ENCODE measurements at places on chromosomes 3 and 15.

GRCh38 chr15:70200511-70201424 is 103.1 kb upstream of the TLE3 start:
- DNase-seq: no peak

GRCh38 chr3:79872483-79872882 is 104.7 kb upstream of the ROBO1 start:
- DNase-seq: no peak

DNA sequence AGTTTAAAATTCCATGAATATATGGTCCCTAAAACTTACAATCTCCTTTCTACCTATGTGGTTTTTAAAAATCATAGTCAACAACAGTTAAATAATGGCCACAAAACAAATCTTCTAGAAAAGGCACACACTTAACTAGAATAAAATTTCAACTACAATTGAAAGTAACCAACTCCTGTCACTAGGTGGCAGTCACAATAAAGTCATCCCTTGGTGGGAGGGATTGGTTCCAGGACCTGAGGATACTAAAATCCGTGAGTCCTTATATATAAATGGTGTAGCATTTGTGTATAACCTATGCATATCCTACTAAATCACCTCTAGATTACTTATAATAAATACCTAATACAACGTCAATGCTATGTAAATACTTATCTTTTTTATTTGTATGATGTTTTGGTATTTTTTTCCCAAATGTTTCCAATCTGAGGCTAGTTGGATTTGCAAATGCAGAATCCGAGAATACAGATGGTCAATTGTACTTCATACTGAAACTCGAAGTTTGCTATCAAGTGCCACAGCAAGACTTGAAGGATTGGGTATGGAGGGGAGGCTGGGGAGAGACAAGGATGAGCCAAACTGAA is 172.6 kb downstream of the FMN1 start:
- peak; percentile 39 for DNase-seq

GRCh38 chr15:63226966-63227401 is 37.6 kb downstream of the RAB8B start:
- no peak for DNase-seq

DNA sequence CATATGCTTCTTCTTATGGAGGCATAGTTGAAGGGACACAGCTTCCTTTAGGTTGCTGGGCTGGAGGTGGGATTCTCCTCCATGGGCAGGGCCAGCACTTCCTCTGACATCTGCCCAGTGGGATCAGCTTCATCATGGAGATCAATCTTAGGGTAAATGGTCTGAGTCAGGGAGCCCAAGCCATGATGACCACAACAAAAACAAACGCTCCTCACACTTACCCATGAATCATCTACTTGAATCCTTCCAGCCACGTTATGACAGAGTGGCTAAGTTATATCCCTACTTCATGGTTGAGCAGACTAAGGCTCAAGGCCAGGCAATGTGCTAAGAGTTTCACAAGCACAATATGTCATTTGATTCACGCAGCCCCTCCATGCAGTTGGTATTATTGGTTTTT is 87.2 kb upstream of the NMNAT3 start:
- no peak for DNase-seq

GRCh38 chr3:71854096-71854495 is 69.1 kb upstream of the PROK2 start:
- no peak for DNase-seq

DNA sequence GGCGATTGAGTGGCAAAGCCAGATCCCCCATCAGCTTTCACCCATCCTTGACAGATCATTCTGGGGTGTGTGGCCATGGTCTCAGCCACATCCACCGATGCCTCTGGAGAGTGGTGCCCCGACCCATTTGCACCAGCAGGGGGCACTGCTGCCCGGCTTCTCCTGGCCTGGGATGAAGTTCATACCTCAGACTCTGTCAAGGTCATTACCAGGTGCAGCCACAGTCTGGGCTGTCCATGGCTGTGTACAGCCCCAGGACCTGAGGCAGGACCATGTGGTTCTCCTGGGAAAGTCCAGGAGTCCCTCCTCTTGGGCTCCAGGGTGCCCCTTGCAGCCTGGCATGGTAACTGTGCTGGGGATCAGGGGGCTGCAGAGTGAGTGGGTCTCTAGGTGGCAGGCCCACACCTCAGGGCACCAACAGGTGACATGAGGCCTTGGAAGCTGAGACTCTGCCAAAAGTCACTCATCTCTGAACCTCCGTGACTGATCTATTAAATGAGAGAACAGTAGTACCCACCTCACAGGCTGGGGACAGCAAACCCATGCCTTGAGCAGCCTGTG is 67.2 kb downstream of the CACNA2D2 start:
- DNase-seq: peak; percentile 85

DNA sequence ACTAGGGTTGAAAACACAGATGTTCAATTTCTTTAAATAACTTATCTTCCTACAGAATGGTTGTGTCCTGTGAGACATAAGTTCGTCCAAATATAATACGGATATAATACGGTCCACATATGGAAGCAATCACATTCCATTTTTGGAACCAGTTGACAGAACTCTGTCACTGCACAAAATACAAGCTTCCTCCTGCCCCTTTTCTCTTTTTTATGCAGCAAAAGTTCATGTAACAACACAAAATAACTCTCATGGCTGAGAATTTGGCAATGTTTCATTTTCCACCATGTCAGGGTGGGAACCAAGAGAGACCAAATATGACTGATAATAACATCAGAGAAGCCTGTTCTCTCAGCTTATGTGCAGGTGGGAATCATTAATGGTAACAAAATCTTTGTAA is 158.1 kb upstream of the ZNF385D start:
- no peak for DNase-seq

DNA sequence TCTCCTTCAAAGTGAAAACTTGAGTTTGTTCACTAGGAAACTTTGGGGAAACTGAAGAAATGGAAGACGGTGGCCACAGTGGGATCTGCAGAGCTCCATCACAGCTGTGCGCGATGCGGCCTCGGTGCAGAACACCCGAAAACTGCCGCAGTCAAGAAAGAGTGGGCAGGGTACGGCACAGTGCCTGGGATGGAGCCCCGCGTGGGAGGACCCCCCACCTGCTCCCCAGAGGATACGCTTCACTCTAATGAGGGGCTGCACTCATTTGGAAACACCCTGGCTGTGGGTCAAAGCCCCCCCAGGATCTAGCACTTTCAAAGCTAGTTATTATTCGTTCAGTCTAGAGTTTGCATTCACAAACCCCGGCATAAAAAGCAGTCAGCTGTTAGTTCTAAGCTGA is 9.5 kb downstream of the ADAMTS17 start:
- DNase-seq: no peak

- DNase-seq: no peak
Measured at GRCh38 chr3:138060792-138061191, 50.8 kb downstream of the CLDN18 start.

DNA sequence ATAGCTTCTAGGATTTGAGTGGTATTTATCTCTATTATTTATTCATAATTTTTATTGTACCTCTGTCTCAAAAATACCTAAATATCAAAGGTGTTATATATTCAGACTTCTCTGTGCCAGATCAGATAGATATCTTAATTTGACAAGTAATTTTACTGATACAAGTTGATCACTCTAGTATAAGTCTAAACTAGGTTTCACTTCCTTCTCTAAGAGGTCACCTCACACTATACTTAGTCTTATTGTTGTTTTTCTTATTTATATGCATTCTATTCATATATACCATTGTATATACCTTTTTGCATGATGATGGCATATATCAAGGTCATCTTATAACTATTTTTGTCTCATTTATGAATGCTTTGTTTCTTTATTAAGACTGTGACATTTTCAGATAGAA is 26.4 kb upstream of the HGD start:
- DNase-seq: no peak

DNA sequence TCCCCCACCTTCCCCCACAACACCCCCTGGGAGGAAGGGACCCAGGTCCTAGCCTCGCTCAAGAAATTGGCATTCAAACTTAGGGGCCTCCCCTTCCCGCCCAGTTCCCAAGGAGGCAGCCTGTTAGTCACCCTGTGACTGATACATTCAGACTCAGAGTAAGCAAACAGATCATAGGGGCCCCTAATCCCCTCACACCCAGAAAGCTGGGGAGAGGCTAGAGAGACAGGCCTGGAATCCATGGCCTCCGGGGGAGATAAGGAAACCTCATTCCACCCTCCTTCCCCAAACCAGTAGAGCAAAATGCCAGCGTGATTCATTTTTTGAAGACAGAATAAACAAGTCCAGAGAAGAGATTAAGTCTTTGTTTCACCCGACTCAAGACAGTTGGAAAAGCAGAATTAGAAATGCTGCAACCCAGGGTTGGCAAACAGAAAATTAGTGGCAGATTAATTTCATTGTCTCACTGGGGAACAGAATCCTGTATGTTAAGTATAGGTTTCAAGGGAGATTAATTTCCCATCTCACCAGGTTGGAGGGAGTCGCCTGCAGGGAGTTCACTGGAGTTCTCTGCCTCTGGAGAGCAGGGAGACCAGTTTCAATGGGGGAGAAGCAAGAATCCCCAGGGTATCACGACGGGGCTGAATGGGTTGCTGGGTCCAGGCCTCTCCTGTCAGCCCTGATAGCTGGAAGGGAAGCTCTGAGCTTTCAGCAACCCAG is 268.3 kb downstream of the UACA start:
- no peak for DNase-seq

DNA sequence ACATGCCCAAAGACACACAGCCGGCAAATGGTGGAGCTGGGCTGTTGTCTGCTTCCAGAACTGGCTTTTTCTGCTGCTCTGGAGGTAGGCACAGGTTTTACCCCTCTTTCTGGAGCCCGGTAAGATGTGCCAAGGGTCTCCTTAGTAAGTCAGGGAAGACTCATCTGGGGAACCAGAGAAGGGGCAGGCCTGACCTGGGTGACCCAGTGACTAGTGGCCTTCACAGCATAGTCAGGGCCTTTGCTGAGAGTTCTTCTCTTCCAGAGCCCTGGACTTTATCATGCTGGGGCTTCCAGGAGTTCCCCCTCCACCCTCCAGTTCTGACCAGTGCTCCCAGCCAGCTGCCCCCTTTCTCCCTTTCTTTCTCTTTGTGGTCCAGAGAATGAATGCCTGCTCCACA is 3.2 kb downstream of the CD276 start:
- no peak for DNase-seq

GRCh38 chr15:71937650-71938311 is 127.4 kb downstream of the NR2E3 start:
- DNase-seq: no peak

GRCh38 chr3:127441764-127442163 is 148.8 kb downstream of the TPRA1 start:
- DNase-seq: no peak

DNA sequence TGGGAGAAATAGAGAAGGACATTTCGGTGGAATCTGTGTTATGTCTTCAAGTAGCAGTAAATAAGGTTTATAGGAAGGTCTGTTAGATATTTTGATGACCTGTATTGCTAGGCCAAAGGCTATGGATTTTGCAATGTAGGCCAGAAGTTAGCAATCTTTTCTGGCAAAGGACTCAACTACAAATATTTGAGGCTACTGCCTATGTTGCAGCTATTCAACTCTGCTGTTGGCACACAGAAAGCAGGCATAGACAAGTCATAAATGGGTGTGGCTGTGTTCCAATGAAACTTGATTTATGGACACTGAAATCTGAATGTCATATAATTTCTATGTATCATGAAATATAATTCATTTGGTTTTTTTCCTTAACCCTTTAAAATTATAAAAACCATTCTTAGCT is 438.7 kb upstream of the C2CD4B start:
- DNase-seq: no peak

DNA sequence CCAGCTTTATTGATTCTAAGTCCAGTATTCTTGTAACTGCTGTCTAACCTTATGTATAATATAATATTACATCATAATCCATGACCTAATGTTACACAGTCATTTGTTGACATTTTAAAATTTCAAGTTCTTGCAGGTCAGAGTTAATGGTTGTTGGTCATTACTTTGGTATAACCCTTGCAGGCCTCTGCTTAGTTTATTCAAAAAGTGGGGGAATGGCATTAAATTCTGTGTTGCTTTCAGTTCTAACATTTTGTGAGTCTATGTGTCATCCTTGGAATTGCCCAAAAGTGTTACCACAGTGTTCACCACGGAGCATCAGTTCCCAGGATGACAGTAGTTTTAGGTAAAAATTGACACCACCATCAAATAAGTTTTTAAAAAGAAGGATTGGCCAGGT is 174.8 kb upstream of the BCL6 start:
- DNase-seq: no peak

GRCh38 chr3:129421988-129422745 is 6.3 kb downstream of the EFCAB12 start:
- no peak for DNase-seq

DNA sequence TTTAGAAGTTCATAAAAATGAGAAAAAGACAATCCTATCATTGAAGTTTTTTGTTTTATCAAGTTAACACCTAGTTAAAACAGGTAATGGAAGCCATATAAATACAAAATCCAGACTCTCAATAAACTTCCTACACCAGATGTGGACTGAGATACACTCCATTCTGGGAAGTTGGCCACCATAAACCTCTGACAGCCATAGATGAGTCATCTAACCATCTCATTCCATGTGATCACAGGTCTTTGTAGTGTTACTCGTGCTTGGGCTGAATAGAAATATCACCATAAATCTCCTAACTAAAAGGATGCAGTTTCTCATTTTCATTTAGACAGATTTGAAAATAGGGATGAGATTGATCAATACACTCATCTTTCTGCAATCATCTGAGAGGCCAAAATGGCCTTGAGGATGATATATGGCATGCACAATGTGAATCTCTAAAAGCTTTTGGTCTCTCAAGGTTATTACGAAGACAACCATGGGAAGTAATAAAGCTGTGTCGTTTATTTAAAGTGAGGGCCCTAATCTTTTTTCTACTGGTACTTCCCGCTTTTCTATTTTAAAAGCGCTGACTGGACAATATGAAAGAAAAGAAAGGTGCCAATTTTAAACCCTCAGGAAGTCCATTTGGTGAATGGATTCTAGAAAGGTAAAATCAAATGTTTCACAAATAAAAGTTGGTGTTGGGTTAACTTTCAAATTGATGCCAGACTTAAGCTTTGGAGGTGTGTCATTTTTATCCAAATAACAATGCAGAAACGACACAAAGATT is 155.5 kb downstream of the POLR2M start:
- DNase-seq: no peak

DNA sequence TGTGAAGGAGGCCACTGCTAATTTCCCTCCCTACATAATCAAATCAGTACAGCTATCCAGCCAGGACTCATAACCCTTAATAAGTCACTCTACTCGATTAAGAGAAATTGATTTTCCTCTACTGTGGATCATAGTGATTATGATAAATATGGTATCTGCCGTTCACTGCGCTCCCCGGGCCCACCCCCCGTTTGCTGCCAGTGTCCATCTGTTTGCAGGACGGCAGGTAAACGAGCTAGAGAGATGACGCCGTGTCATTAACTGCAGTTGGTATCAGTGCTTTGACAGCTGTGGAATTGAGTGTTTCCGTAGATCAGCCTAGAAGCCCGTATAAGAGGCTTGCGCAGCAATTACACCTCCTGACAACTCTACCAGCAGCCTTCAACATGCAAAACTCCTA is 94.9 kb downstream of the ROBO2 start:
- no peak for DNase-seq

- DNase-seq: no peak
Measured at GRCh38 chr15:59473226-59473625, 35.2 kb downstream of the FAM81A start.

- no peak for DNase-seq
Measured at GRCh38 chr3:111112913-111113312, 41.3 kb downstream of the NECTIN3 start.

- no peak for DNase-seq
Measured at GRCh38 chr3:153349108-153349499, 187.1 kb downstream of the RAP2B start.

- no peak for DNase-seq
Measured at GRCh38 chr3:21073561-21073960, 677.4 kb downstream of the ZNF385D start.

GRCh38 chr3:14141602-14142341 is 16.9 kb downstream of the TMEM43 start:
- no peak for DNase-seq

Data from GM19239 (cell line).